ENCODE measurements at places on chromosomes 1 and 21.

DNA sequence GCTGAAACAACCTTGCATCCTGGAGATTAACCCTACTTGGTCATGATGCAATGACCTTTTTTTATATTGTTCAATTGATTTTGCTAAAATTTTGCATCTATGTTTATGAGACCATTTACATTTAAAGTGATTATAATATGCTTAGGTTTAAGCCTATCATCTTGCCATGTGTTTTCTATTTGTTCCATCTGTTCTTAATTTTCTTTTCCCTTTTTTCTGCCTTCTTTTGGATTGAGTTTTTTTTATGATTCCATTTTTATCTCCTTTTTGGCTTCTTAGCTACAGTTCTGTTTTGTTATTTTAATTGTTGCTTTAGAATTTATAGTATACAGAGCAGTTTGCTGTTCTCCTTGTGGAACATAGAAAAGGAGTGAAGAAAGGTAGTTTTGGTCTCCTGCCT, 385.1 kb upstream of the USP24 start:
- no peak for DNase-seq

GRCh38 chr1:112807117-112807516, 92.0 kb upstream of the PPM1J start:
- DNase-seq, result no peak

DNA sequence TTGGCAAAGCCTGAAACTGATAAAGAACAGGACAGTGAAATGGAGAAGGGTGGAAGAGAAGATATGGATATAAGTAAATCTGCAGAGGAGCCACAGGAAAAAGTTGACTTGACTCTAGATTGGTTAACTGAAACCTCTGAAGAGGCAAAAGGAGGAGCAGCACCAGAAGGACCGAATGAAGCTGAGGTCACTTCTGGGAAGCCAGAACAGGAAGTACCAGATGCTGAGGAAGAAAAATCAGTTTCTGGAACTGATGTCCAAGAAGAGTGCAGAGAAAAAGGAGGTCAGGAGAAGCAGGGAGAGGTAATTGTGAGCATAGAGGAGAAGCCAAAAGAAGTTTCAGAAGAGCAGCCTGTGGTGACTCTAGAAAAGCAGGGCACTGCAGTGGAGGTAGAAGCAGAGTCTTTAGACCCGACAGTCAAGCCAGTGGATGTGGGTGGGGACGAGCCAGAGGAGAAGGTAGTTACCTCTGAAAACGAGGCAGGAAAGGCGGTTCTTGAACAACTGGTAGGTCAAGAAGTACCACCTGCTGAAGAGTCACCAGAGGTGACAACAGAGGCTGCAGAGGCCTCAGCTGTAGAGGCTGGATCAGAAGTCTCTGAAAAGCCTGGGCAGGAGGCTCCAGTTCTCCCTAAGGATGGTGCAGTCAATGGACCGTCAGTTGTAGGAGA, 16.3 kb downstream of the CCDC17 start:
- no peak for DNase-seq

GRCh38 chr1:151661751-151662150, 49.9 kb downstream of the SNX27 start:
- no peak for DNase-seq

- DNase-seq, result no peak
Measured at GRCh38 chr1:51897699-51898031, 19.1 kb upstream of the NRDC start.

- DNase-seq, result no peak
Measured at GRCh38 chr1:37883671-37884070, 24.3 kb upstream of the MTF1 start.

DNA sequence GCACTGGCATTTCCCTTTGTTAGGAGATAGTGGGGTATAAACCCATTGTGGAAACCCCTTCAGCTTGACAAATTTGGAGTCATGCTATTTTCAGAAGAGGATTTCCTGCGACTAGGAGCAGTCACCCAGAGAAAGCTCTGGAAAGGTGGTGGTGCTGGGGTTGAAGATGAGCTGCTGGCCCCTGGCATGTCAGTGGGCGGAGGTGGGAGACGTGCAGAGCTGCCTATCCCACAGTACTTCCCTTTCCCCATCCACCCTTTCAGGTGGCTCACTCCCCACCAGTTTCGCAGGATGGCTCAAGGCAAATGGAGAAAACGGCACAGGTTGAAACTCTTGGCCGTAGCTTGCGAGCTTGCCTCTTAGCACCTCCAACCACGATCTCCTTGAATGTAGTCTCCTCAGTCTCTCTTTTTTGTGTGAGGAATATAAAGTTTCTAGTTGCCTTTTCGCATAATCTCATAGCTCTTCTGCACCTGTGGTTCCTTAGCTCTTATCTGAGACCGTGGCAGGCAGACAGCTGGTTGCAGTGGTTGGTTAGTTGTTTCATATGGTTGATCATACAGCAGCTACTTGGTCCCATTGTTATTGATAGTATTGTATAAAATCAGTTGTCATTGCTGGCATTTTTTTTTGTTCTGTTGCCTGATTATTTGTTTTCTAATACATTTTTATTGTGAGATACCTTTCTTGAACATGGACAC, 48.2 kb downstream of the ADARB1 start:
- DNase-seq, result no peak

DNA sequence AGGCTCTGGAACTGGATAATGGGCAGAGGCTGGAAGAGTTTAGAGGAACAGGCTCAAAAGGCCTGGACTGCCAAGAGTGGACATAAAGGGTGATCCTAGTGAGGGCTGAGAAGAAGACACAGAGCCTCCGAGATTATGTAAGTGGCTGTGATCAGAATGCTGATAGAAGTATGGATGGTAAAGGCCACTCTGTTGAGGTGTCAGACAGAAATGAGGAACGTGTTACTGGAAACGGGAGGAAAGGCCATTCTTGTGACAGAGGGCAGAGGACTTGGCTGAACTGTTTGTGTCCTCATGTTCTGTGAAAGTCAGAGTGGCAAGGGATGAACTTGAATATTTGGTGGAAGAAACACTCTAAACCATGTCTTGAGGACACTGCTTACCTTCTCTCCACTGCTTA, 6.7 kb upstream of the ABCG1 start:
- no peak for DNase-seq

DNA sequence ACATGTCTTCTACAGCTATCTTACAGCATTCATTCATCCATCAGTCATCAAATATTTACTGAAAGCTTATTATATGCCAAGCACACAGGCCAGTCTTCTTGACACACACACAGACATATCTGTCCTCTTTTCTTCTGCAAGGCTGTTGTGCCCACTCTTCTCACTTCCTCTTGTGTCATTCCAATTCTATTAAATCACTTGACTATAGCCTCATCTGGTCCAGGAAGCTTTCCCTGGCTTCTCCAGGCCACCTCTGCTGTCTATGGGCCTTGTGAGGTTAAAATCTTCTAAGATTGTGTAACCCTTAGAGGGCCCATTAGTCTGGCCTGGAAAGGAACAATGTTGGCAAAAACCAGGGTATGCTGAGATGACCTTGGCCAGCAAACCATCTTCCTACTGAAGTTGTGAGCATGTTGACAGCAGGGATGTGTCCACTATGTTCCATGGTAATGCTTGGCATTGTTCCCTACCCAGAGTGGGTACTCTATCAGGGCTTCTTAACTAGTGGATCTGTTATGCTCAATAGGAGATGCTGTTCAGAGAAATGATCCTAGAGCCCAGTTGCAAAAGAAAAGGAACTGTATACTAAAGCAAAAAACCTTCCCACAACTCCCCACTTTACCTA, 5.3 kb downstream of the TRAF3IP3 start:
- no peak for DNase-seq

- no peak for DNase-seq
Measured at GRCh38 chr1:27402349-27402754, 9.9 kb downstream of the GPR3 start.

- no peak for DNase-seq
Measured at GRCh38 chr1:183604038-183604808, 14.0 kb upstream of the NCF2 start.

- no peak for DNase-seq
Measured at GRCh38 chr1:37755290-37755689, 9.6 kb downstream of the EPHA10 start.

Data from effector memory CD8-positive, alpha-beta T cell (primary cell).